Cortex of kidney (tissue), 1 donor: ENCODE measurements at places on chromosomes 1 and 21.

GRCh38 chr1:17183388-17184160, 21.4 kb upstream of the PADI1 start:
- no peak for DNase-seq

DNA sequence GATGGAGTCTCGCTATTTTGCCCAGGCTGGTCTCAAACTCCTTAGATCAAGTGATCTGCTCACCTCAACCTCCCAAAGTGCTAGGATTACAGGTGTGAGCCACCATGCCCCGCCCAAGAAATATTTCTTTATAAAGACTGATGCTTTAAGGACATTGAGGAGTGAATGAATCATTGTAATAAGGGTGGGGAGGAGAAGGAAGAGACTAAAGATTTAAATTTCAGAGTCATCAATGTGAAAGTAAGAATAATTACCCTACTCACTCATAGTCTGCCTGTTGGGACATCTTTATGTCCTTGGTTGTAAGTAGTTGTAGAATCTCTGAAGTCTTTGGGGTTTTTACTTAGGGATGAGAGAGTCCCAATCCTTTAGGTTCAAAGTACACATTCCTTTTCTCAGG, 7.3 kb downstream of the KDM1A start:
- no peak for DNase-seq

- DNase-seq, result no peak
These were observed 125.8 kb downstream of the PLPP3 start for GRCh38 chr1:56453417-56454078.

DNA sequence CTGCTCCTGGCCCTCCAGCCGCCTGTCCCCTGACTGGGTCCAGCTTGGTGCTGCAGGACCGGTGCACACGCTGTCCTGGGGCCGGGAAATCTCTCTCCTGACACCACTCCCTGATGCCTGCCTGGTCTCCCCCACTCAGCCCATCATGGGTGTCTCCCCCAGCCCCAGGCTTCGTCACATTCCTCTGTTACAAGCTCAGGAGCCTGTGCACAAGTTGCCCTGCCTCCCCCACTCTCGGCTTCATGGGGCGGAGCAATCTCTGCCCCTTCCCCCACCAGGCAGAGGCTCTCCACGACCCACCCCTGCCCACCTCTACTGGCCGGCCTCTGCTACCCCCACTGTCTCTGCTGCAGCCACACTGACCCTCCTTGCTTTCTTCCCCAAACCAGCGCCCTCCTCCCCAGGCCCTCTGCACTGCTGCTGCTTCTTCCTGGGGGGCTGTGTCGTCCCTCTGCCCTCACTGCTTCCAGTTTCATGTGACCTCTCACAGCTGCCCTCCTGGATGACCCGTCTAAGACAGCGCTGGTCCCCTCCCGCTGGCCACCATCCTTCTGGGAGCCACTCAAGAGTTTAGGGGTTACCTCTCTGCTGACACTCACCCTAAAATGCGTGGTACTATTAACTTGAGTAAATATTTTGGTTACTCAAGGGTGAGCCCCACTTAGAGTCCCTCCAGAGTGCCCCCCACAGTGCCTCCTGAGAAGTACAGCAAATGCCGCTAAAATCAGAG, 5.7 kb upstream of the RIPK4 start:
- no peak for DNase-seq

DNA sequence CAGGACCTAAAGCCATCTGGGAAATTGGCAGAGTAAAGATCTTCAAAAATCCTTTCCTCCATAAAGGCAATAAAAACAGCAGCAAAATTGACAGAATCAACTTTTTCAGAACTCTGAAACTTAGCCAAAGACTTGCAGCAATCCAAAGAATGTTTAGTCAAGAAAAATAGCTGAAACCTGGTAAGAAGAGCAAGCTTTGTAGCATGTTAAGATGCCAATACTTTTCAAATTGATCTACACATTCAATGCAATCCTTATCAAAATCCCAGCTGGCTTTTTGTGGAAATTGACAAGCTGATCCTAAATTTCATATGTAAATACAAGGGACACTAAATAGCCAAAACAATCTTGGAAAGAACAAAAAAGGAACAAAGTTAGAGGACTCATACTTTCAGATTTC, 23.8 kb upstream of the FAM163A start:
- no peak for DNase-seq

DNA sequence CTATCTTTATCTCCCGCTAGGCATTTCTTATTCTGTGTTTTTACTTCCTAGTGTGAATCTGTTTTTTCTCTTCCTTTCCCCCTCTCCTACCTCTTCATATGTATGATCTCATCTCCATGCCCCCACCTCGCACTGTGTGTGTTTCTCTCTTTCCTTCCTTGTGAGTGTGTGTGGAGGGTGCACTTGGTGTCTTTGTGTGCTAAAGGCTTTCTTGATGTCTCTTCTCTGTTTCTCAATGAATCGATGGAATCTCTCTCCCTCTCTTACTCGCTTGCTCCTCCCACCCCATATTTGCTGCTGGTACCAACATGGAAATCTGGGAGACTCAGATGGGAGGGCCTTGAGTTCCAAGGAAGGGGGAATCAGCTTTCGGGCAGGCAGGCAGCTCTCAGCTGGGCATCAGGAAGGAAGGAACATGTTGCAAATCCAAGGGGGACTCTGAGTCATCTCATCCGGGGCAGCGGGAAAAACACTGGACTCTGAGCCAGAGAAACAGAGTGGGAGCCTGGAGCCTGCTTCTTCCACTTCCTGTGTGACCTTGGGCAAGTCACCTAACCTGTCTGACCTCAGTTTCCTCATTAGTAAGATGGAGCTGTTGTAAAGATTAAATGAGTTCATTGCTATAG, 147.5 kb downstream of the PTPRU start:
- no peak for DNase-seq

GRCh38 chr21:25572861-25573310, 34.4 kb downstream of the MRPL39 start:
- no peak for DNase-seq

DNA sequence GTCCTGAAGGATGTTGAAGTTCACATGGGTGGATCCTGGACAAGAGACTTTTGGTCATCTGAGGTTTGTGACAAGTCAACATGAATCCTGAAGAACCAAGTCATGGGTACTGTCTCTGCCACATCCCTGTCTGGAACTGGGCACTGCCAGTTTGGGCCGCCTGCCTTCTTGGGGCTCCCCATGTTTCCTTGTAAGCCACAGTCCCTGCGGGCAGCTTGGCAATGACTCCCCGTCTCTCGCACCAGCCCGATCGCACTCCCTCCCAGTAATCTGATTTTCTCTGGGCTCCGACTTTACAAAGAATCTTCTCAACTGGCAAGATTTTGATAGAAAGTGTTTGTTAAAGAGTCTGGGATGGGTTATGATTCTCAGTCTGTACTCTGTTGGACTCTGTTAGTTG, 80.4 kb downstream of the DDX20 start:
- no peak for DNase-seq

GRCh38 chr21:29490016-29490415, 191.3 kb downstream of the BACH1 start:
- no peak for DNase-seq

- DNase-seq, result no peak
These were observed 8.9 kb downstream of the OR10T2 start for GRCh38 chr1:158390331-158390730.

GRCh38 chr1:204426035-204426436, 14.4 kb upstream of the PPP1R15B start:
- DNase-seq, result no peak

DNA sequence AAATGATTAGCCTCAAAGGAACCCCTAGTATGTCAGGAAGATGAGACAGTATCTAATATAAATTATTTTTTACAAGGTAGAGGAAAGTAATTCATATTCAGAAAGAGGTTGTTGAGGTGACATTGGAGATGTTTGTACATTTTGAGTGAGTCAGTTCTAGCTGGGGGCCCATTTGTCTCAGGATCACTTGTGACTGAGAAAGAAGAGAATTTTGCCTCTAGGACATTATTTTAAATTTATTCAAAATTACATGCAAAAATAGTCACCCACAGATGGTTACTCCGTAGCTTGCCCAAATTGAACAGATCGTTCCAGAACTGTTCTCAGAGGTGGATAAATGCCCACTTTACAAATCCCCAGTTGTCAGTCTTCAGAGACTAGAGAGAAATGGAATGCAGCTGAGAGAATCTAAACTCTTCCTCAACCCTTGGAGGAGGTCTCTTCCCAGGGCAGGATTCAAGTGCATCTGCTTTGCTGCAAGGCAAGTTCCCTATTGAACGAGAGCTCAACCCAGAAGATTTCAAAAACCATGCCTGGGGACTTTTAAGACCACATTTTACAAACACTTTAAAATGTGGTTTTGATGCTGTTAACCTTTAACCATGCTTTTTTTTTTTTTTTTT, 987.8 kb upstream of the ADAMTS5 start:
- DNase-seq, result no peak

- no peak for DNase-seq
These were observed 3.3 kb downstream of the KRTAP12-4 start for GRCh38 chr21:44650973-44651675.

DNA sequence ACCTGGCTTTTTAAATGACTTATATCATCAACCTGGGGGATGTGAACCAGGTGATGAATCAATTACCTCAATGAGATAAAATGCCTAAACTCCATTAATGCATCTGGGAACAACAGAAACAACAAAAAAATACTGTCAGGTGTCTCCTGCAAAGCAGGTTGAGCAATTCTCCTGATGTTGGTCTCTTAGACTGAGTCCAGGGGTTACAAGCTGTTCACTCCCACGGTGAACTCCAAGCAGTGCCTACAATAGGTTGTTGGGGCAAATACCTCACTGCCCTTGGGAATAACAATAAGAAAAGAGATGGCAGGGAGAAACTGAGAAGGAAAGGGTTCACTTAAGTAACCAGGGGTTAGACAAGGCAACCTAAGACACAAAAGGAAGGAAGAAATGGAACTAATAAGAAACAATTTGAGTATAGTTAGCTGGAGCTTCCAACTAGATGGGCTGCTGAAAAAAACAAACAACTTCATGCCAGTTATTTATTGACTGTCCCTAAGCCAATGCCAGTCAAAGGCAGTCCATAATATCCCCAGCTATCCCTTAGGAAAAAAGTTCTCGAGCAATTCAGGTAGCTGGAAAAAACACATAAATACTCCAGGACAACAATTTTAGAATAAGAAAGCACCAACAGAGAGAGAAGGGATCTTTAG, 97.6 kb upstream of the MAGI3 start:
- DNase-seq, result no peak

DNA sequence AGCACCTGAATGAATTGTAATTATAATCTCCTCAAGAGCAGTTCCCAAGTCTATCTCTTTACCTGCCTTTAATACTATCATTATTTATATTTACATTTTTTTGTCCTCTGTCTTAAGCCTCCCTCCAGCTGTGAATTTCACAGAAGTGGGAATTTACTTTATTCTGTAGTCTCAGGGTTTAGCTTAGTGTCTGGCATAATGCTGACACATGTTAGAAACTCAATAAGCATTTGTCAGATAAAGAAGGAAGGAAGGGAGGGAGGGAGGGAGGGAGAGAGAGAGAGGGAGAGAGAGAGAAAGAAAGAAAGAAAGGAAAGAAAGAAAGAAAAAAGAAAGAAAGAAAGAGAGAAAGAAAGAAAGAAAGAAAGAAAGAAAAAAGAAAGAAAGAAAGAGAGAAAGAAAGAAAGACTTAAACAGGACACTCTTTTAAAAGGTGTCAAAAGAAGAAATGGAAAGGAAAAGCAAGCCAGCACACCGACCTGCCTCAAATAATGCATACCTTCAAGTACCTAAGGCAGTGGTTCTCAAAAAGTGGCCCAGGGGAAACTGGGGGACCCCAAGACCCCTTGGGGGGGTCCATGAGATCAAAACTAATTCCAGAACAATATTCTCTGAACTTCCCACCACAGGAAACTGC, 1.8 kb upstream of the PGLYRP4 start:
- DNase-seq, result no peak

- no peak for DNase-seq
These were observed 2.8 kb upstream of the EYA3 start for GRCh38 chr1:28091043-28091781.

- no peak for DNase-seq
These were observed 26.4 kb downstream of the ZNF697 start for GRCh38 chr1:119621705-119622104.

DNA sequence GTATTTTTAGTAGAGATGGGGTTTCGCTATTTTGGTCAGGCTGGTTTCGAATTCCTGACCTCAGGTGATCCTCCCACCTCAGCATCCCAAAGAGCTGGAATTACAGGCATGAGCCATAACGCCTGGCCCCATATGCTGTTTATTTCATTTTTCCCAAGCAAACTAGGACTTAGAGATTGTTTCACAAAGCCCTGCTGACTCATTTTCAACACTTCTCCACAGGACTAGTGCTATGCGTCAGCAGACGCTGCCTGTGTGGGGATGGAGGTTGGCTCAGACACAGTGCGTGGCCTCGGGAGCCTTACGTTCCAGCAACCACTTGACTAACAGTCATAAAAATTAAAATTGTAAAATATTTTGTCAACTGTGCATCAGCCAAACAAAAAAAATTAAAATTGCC, 22.7 kb downstream of the PKNOX1 start:
- DNase-seq, result no peak

GRCh38 chr1:220803401-220804201, 16.9 kb downstream of the MTARC1 start:
- DNase-seq, result no peak

DNA sequence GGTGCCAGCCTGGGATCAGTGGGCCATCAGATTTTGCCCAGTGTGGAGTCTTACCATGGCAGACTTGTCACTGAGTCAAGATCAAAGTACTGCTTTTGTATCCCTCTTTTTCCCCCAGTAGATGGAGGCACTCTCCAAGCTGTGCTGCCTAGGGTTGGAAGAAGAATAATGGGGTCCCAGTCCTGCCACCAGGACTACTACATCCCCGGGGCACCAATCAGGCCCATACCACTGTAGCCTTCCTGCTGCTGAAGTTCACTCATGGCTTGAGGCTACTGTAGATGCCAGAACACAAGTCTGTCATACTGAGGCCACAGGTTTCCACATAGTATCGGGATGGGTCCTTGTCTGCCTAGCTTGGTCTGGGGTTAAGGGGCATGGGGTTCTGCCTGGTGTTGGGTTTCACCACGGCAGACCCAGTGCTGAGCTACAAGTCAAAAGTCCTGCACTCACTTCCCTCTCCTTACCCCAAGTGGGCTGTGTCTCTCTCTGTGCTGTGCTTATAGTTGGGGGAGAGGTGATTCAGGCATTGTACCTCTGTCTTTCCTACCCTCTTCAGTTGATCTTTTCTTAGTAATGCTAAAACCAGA, 53.4 kb downstream of the PKN2 start:
- no peak for DNase-seq

- DNase-seq, result no peak
These were observed 39.0 kb upstream of the PPP1R15B start for GRCh38 chr1:204450461-204451257.

- DNase-seq, result no peak
These were observed 21.4 kb upstream of the EPHA2 start for GRCh38 chr1:16177306-16177705.

GRCh38 chr1:116334015-116334547, 39.0 kb upstream of the ATP1A1 start:
- no peak for DNase-seq
